Activated CD4-positive, alpha-beta T cell treated with anti-CD3 and anti-CD28 coated beads for 1 hour (primary cell): ENCODE measurements at places on chromosomes 2 and 18.

- DNase-seq: no peak
These were observed 36.9 kb downstream of the TRAK2 start for GRCh38 chr2:201414099-201415023.

- no peak for DNase-seq
These were observed 105.5 kb downstream of the NCKAP5 start for GRCh38 chr2:133462811-133463210.

- DNase-seq: peak; percentile 76
These were observed 49.8 kb downstream of the FBLN7 start for GRCh38 chr2:112187805-112188596.

DNA sequence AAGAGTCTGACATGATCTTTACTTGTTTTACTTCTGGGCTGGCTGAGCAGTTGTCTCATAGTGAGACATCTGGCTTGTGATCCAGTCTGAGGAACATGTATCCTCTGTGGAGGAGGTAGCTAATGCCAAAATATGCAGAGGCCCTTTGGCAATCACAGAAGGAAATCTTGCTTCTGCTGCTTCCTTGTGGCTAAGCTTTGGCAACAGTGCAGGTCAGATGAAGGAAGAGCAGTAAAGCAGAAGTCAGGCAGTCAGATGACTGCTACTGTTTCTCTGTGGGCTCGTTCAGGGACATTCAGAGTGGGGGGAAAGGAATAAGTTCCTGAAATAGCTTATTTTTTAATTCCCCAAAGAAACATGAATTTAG, 22.3 kb downstream of the DOK1 start:
- DNase-seq: no peak

- DNase-seq: no peak
These were observed 20.5 kb downstream of the UBE2F start for GRCh38 chr2:237987268-237987667.

GRCh38 chr18:76518860-76519538, 24.0 kb upstream of the ZNF516 start:
- no peak for DNase-seq

DNA sequence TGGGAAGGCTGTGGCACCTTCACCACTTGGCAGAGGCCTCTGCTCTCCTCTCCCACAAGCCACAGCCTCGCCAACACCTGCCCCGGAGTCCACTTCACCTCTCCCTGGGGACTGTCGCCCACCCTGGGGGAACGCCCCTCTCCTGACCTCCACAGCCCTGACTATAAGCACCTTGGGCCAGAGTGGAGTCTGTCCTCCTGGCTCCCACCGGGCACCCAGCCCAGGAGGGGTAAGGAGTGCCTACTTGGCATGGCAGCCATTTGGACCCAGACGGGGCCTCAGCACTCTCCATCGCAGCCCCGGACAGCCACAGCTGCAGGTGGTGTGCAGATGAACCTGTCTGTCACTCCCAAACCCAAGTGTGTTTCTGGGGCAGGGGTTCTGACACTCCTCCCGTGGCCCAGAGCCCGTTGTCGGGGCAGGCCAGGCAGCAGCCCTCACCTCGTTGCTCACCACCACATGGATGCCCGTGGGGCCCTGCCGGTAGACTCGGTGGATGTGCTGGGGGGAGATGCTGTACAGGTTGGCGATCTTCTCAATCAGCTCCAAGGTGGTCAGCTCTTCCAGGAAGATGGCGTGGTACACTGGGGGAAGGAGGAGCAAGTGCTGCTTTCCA, 53.5 kb downstream of the TFCP2L1 start:
- no peak for DNase-seq
